Stimulated activated CD8-positive, alpha-beta memory T cell treated with anti-CD3 and anti-CD28 coated beads, Interleukin-12 subunit alpha, Interleukin-12 subunit beta, amount 100 ng/mL, for 1 hour (primary cell): ENCODE measurements at places on chromosomes 5 and 9.

GRCh38 chr5:9207817-9208418, 338.0 kb downstream of the SEMA5A start:
- no peak for DNase-seq

DNA sequence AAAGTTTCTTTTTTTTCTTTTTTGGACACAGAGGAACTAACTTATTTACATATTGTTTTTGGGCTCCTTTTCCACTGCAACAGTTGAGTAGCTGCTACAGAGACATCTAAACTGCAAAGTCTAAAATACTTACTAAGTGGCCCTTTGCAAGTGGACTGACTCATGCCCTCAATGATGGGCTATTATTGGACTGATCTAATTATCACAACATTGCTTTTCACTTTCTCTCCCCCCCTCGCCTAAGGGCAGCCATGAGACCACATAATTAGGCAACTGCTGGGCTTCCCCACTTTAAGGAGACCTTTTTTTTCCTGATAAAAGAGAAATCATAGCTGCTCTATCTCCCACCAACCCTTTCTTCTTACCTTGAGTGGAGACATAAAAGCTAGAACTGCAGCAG, 47.0 kb downstream of the PLK2 start:
- no peak for DNase-seq

- no peak for DNase-seq
Observed at GRCh38 chr5:14732991-14733390, 68.5 kb downstream of the OTULIN start.

- no peak for DNase-seq
Observed at GRCh38 chr5:140800816-140801493, at the start of gene PCDHA3. TSS of gene PCDHA3 (plus strand) at chr5:140801057.

DNA sequence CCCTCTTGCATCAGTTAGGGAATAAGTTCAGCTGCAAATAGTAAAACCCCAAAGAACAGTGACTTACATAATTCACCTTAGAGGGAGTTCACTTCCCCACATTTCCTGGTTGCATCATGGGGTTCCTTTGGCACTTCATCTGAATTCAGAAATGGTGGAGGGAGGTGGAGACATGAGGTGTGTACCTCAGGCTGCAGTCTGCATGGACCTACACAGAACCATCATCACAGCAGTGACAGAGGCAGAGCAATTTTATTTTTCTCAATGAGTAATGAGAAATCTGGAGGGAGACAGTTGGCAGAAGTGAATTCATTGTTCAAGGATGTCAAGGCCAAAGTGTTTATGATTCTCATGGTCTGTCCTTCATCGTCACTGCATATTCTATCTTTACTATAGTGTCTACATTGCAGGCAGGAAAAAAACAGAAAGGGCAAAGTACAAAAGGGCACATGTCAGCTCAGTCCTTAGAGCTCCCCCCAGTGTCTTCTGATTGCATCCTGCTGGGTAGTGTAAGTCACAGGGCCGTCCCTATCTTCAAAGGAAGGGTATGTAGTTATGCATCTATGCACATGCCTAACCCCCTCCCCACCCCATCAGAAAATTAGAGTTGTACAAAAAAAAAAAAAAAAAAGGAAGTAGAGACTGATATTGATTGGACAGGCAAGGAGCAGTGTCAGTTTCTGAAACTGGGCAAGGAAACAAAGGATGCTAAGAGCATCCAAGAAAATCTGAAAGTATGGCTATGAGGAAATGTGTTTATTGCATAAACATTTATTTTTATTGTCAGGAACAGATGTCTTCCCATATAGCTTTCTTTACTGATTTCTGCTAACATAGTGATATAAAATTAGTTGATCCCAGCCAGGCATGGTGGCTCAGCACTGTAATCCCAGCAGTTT, 132.7 kb upstream of the APC start:
- DNase-seq = no peak

DNA sequence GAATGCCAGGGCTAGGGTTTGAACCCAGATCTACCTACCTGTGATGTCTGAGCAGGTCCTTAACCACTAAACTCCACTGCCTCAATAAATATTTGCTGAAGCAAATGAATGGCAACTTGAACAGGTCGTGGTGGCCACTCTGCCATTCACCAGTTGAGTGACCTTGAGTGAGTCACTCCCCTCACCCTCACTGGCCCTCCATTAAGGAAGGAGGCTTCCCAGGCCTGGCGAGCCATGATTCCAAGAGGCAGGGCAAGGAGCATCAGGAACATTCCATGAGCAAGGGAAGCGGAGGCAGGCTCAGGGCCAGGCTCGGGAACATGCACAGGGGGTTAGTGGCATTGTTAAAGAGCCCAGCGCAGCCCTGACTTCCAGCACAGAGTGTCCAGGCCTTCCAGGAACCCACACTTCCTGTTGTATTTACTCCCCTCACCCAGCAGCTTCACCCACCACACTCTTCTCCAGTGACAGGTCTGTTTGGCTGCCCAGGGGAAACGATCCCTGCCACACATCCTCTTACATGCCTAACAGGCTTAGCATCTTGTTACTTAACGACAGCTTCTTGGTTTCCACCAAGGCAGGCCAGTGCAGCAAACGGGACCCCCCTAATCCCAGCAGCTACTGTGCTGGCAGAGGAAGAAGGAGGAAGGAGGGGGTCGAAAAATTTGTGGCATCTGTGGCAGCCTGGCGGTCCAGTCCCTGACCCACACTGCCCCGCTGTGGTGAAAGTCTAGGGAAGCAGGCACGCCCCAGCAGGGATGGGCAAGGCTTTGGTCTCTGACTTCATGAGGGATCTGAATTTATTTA, 43.7 kb upstream of the TTC1 start:
- no peak for DNase-seq

GRCh38 chr5:6601271-6601670, 31.6 kb downstream of the NSUN2 start:
- DNase-seq = no peak

DNA sequence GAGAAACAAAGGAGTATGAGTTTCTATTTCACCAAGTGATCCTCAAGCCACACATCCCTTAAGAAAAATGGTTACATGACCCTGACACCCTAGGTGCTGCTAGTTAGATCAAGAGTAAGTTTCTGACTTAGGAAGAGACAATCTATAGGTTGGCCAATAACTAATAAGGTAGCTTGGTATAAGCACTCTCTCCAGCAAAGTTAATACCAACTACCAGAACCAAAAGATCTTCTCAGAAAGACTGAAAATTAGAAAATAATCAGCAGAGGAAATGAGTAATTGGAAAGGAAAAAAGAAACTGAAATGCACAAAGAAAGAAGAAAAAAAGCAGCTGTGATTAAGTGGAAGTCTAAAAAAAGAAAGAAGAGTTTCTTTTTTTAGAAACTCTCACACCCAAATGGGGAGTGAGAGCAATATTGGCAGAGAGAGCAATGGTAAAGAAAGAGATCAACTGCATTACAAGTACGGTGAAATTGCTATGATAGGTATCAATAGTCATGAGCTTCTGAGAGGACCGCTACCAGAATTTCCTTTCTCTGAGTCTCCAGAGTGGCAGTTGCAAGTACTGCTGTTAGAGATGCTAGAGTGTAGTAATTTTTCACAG, 195.5 kb downstream of the TMEM167A start:
- no peak for DNase-seq

DNA sequence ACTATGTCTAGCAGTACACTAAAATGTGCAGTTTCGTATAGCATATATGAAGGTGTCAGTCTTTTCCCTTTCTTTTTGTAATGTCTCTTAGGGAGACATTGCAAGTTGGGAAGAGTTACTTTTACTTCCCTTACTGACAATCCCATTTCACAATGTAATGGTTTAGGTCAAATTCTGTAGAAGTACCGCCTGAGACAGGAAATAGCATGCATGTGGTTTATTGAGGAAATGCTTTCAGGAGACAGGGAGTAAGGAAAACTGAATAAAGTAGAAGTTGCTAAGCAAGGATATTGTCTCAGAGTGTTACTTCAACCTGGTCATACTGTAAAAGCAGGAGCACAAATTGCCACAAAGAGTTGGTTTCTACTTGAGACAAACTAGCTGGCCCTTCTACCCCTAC, 32.1 kb upstream of the MSANTD3 start:
- no peak for DNase-seq
